ENCODE measurements at places on chromosomes 12 and 14. TPM values are rescaled to one million over a fixed set of nuclear protein-coding genes. Genes with fewer than 3 reads are reported as not detected.

Gene WIF1
- total RNA-seq: not detected

Gene TAS2R7
- not detected for total RNA-seq

Gene SMIM41
- total RNA-seq: not detected

Gene PMCH
- not detected for total RNA-seq

Gene DDN
- total RNA-seq: under 0.01 TPM

Gene IAPP
- not detected for total RNA-seq

Gene CLEC4A
- not detected for total RNA-seq

Gene MAPKAPK5
- total RNA-seq: 35.7 TPM

Gene GALNT6
- 64.8 TPM for total RNA-seq

Gene SLCO1A2
- not detected for total RNA-seq

Gene PZP
- total RNA-seq: 0.20 TPM

Gene NGDN
- 33.4 TPM for total RNA-seq

Gene NR4A1
- total RNA-seq: 4.4 TPM

Gene RDH5
- total RNA-seq: 0.67 TPM

Gene KLRB1
- not detected for total RNA-seq

Gene CLEC7A
- total RNA-seq: not detected

Gene TMEM63C
- not detected for total RNA-seq

Gene TRPV4
- total RNA-seq: 3.4 TPM

Gene BEST3
- total RNA-seq: not detected

Gene ASCL1
- total RNA-seq: not detected

Gene FGF6
- not detected for total RNA-seq

Gene DCAF11
- total RNA-seq: 46.1 TPM

Gene STAB2
- not detected for total RNA-seq

Gene HOXC6
- total RNA-seq: not detected

Gene ZNF384
- total RNA-seq: 27.2 TPM

Gene DHH
- total RNA-seq: 3.5 TPM

Gene DNAH10
- total RNA-seq: not detected

Gene ZNF385A
- total RNA-seq: 3.1 TPM

Gene OR11H7
- not detected for total RNA-seq

Gene MANSC4
- not detected for total RNA-seq

Gene YAF2
- 9.4 TPM for total RNA-seq

Gene KLRG1
- total RNA-seq: 1.1 TPM

Gene SERPINA3
- total RNA-seq: not detected
